ENCODE measurements at places on chromosomes 3 and 15.

GRCh38 chr3:138036572-138036971, 26.6 kb downstream of the CLDN18 start:
- DNase-seq: no peak

DNA sequence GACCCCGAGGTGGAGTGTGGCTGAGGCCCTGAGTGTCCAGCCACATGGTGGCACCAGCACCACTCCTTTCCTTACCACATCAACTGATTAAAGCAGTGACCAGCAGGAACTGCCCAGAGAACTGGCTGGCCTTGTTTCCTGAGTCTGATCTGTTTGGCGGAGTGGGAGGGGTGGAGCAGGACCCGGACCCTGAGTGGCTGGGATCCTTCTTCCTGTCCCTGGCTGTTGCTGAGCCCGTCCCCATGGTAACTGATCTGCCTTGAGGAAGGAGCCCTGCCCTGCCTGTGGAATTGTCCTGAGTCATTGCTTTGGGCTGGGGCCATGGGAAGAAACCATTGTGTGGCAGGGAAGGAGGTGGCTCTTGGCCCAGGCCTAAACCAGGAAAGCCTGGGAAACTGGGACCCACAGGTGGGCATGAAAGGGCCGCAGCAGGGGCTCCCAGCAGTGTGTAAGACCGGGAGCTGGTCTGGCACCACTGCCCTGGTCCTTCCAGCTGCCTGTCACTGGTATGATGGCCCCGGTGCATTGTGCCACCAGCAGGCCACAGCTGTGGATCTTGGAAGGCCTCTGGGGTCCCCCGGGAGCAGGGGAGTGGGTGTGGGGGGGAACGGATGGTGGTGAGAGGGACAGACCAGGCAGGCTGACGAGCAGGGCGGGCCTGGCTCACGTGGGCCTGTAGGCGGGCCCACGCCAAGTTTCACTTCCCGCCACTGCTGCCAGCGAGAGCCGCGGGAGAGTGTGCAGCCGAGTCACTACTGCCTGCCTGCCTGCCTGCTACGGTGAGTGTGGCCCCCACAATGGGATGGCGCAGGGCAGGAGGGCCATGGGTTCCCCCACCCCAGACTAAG, 19.2 kb downstream of the ATRIP start:
- DNase-seq: peak; percentile 100

DNA sequence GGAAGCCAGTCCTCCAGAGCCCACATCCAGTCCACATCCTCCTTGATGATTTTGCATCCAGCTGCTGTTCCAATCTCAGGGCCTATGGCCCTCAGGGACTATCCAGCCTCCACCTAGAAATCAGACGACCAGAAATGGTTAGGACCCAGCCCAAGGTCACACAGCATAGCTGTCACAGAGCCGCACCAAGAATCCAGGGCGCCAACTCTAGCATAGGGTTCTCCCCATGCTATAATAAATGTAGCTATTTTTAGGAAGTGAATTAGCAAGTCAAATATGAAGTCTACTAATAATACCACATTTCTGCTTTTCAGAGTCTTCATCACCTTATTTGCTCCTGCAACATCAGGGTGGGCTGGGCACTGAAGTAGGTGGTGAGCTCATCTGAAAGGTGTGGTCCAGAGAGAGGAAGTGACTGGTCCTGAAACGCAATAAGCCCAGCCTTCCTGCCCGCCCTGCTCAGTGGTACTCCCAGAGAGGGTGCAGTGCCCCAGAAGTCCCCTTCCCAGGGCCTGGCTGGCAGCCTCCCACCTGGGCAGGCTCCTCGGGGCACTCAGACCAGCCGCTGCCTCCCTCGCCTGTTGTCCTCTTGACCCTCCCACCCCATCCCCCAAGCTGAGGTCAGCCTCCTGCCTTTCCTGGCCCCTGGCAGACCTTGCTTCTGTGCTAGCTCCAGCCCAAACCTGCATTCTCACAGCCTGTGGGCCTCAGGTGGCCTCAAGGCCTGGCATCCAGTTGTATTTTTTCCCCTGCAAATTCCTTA, 17.6 kb upstream of the CYP11A1 start:
- DNase-seq: peak; percentile 48

DNA sequence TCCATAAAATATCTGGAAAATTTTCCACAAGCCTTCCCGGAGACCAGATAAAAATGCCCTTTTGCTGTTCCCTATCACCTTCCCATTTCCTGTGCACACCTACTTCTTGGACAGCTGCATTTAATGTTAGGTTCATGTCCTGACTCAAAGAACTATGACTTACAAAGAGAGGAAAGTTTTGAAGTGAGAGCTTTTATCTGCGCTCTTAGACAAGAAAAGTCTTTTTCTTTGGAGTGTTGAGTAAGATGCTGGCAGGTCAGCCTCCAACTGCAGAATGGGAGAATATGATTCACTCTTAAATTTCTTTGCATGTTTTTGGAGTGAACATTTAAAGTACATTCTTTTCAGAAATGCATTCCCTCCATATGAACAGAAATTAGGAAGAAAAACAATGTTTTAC, 147.3 kb upstream of the DPH6 start:
- no peak for DNase-seq

DNA sequence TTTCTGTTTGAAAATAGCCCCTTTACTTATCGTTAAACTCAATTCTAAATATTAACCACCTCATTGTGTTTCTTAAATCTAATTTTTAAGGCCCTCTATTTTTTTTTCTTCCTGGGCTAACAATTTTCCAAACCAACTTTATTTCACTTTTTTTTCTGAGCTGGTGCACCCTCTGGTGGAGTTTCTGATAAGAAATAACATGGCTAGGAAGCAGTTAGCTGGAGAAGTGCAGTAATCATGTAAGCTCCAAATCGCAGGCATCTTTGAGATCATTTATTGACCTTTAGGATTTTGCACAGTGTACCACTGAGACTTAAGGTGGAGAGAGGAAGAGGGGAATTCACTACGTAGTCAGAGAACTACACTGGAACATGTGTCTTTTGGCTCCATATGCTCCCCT, 6.4 kb downstream of the TMEM207 start:
- no peak for DNase-seq

- DNase-seq: peak; percentile 34
These were observed 37.0 kb upstream of the CASR start for GRCh38 chr3:122146466-122146865.

DNA sequence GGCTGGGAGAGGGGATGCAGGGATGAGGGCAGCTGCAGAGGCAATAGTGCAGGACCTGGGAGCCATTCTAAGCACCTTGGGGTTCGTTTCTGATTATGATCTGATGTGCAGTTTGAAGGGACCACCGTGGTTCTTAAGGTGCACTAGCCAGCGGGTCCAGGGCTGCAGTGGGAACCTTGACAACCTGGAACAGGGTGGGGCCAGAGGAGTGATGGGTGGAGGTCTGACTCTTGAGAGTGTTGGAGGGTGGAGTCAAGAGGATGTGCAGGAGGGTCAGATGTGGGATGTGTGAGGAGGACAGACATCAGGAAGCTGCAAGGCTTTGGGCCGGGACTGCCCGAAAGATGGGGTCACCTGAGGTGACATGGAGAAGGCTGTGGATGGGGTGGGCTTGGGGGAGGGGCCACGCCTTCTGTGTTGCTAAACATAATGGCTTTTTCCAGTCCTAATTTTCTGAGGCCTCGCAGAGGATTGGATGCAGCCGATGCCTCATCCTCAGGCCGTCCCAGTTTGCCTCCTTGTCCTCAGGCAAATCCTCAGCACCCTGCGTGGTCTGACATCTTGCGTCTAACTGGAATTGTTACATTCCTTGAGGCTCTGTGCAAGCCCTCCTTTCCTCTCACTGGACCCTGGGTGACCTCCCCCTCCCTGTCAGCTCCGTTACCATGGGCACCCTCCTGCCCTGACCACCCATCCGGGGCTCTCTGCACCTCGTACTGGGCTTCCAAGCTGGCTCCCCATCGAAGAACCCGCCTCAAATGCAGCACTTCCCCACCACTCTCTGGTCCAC, 61.4 kb upstream of the TRPM1 start:
- DNase-seq: no peak

- DNase-seq: no peak
These were observed 6.3 kb upstream of the FSIP1 start for GRCh38 chr15:39788800-39789565.

DNA sequence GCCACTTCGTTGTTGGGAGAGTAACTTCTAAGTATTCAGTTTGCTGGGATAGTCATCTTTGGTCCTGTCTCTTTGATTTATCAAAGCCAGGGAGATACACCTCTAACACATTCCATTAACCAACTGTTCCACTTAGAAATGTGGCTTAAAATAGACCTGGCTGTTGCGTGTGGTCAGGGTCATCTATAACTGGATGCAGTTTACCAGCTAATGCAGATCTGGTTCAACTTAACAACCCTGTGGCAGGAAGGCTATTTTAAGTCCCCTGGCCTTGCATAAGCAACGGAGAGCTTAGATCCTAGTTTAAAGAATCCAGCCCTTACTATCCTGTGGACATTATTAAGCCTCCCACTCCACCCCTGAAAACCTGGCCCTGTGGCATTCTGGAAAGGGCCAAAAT, 28.1 kb upstream of the CAPN3 start:
- DNase-seq: no peak

- no peak for DNase-seq
These were observed 16.9 kb upstream of the TSC22D2 start for GRCh38 chr3:150391161-150391560.

DNA sequence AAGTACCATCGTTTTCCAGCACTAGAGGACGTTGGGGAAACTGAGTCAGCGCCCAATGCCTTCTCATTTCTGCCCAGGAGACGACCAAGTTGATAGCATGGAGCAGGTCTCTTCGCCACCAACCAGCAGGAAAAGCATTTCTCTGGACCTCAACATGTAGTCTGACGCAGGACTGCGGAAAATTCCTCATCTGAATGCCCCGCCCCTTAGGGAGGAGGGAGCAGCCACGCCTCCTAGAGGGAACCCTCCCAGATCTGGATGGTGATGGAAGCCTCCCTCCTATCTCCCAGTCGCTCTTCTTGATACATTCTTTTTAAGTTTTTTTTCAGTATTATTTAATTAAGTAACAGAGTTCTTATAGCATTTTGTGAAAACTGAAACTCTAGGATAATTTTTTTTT, 17.4 kb upstream of the MINDY4B start:
- no peak for DNase-seq

DNA sequence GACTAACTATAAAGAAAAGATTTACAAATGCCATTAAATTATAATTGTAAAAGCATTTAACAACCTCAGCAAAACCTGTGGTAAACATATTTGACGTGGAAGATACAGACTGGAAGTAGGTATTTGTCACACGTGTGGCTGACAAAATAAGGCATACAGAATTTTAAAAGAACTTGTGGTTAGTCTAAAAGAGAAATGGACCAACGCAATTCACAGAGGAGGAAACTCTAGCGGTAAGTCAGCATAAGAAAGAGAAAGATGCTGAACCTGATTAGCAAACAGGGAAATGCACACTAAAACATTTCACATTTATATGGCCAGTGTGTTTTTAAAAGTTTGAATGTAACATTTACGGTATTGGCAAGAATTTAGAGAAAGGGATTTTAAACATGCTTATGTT, 35.3 kb downstream of the KCNH8 start:
- DNase-seq: no peak

DNA sequence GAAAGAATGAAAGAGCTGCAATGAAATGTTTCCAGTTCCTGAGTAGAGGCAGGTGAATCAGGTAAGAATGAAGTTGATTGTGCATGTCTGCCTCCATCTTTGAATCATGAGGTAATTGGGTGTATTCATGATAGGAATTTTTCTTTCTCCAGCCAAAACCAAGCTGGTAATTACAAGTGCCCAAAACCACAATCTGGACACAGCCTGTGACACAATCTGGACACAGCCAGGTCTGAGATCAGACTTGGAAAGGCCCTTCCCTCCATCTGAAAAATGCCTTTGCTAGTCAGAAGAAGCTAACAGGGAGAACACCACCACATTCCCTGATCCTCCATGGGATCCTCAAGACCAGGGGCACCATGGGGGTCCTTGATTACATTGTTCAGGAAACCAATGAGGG, 338.5 kb upstream of the THBS1 start:
- no peak for DNase-seq

DNA sequence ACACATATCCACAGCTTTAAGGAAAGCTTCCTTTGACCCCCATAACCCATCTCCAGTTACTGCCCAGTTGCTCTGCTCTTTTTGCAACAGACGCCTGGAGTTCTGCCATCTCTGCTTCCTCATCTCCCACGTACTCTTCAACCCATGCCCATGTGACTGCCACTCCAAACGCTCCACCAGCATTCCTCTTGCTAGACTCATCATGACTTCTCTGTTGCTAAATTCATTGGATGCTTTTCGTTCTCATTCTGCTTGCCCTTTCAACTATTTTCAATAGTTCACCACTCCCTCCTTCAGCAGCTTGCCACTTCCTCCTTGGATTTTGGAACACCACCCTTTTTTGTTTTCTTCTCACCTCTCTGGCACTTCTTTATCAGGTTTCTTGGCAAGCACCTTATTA, 2.7 kb upstream of the KNSTRN start:
- peak; percentile 91 for DNase-seq

DNA sequence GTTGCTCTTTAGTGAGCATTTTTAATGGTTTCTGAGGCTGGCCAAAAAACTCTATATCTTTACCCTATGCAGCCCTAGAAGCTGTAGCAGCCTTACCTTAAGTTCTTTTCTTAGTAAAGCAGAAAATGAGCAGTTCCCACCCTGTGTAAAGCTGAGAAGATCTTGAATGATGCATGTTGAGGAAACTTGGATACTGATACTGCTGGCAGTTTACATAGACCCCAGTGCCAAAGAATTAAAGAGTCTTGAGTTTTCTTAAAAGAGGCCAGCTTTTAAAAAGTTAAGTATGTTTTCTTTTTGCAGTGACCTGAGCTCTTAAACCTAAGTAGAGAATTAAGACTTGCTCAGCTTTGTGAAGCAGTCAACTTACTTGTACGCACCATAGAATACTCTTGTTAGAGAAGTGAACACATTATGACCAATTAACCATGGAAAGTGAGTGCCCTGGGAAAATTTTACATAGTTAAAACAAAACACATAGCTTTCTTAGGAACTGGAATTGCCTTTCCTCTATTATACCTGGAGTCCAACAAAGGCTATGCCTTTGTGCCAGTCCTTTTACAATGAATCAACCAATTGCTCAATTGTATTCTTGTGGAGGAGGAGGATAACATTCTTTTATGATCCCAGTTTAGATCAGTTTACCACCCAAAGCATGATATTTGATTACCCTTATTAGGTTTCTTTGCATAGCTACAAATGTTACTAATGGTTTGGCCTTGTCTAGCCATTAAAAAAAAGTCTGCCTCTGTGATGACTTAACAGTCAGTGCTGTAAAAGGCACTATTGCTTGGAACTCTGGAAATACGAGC, 28.4 kb downstream of the PLS1 start:
- no peak for DNase-seq

DNA sequence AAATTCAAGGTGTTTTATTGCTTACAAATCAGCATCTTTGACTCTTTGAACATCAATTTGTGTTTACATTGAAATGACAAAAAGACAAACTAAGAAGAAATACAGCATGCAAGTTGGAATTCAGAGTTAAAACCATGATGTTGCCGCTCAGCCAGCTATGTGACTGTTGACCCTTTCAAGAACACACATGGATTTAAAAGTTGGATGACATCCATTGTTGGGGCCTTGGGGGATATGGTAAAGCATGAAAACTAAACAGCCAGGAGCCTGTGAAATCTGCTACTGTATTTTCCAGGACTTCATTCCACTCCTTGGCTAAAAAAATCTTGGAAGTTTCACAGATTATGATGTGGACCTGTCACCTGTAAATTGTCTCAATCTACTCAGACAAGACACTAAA, 4.6 kb downstream of the P2RY1 start:
- no peak for DNase-seq
